ENCODE measurements at places on chromosomes 1 and 21.

GRCh38 chr21:32386195-32386870 lies 6.5 kb downstream of the URB1 start:
- DNase-seq, result no peak

DNA sequence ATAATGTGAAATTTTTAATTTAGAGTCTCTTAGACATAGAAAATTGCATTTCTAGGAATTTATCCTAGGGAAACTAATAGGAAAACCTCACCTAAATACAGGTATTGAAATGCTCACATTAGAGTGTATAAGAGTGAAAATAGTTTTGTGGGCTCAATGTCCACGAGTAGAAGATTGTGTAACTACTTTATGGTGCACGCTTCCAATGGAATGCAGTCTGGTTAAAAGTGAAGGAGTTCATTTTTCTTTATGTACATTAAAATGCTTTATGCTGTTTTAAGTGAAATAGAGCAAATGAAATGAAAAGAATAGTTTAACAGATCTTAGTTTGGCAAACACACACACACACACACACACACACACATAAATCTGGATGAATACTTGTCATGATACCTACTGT lies 278.2 kb downstream of the USP25 start:
- DNase-seq, result no peak

DNA sequence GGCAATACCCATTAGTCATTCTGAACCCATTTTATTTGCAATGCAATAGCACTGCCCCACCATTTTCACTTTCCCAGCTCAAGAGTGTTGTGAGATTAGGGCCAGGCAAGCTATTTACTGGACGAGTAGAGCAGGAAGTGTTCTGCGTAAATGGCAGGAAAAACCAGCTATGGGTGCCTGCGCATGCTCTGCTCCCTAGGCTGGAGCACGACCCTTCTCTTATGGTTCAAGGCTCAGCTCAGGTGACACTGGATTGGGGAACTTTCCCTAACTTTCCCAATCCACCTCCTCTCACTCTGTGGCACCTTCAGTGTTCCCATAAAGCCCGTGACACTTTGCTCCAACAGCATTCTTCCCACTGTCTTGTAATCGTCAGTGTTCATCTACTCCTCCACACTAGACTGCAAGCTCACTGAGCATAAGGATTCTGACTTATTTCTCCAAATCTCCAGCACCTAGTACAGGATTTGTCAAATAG lies 3.6 kb upstream of the MAN1A2 start:
- DNase-seq, result no peak

GRCh38 chr1:193656841-193657240 lies 470.4 kb upstream of the B3GALT2 start:
- no peak for DNase-seq

- no peak for DNase-seq
Observed at GRCh38 chr1:160103658-160104408, 5.4 kb upstream of the IGSF8 start.

DNA sequence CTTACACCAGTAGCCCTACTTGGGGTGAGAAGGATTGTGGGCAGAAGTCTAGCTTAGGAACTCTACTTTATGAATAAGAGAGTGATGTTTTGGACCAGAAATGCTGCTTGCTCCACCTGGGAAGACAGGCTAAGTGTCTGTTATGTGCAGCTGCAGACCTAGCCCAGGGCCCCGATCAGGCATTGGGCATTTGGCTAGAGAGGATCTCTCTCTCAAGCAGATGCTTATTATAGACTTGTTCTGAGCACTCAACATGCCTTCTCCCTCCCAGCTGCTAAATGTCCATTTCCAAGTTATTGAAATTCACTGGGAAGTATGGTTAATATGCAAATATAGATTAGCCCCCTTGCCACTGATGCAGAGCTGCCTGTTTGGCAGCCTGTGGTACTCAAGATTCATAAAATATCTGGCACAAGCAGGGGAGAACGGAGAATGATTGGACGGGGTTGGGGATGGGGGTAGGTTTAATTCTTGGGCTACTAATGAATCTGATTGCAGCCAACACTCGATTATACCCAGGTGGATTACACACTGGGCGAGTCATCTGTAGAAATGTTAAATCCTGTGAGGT lies 115.9 kb downstream of the KCND3 start:
- DNase-seq, result no peak

- DNase-seq, result no peak
Observed at GRCh38 chr1:193270996-193271395, 84.6 kb upstream of the B3GALT2 start.

DNA sequence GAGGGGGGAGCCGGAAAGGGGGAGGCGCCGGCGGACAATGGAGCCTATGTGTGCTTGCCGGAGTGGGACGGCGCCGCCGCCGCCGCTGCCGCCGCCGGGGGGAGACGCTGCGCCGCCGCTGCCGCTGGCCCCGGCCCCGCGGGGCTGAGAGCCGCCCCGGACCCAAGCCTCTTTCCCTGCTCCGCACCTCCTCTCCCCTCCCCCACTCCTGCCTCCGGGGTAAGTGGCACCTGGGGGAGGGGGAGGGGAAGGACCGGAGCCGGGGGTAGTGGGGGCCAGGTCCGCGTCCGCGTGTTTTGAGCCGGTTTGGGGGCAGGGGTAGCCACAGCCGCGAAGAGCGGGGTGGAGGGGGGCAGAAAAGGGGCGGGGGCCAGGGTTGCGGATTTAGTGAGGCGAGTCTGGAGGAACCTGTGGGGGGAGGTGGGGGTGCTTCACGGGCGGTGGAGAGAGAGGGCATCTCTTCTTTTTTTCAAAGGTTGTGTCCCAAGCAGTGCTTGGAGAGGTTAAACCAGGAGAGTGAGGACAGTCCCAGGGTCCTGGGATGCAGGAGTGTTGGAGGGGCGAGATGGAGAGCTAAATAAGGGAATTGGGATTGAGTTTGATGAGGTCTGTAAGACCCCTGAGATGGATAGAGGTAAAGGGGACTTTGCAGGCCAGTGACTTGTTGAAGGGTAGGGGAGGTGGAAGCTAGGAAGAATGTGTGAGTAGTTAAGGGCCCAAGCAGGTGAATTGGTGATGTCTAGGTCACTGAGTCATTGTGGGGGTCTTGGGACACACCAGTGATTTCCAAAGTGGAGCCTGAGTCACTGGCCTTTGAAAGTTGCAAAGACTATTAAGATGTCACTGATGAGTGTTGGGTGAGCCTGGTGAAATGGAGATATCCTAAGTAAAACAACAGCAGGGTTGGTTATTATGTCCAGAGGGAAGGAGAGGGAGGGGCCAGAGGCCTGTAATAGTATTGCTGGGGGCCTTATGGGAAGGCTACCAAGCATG lies 59.1 kb downstream of the BCL9 start:
- peak; percentile 60 for DNase-seq

DNA sequence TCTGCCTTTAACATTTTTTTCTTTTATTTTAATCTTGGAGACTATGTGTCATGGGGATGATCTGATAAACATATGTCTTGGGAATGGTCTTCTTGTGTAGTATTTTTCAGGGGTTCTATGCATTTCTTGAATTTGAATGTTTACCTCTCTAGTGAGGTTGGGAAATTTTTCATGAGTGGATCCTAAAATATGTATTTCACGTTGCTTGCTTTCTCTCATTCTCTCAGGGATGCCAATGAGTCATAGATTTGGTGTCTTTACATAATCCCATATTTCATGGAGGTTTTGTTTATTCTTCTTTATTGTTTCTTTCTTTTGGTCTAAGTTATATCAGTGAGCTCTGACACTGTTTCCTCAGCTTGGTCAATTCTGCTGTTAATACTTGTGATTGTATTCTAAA lies 1237.2 kb downstream of the PLA2G4A start:
- no peak for DNase-seq

GRCh38 chr1:107975851-107976250 lies 10.9 kb upstream of the VAV3 start:
- DNase-seq, result no peak

DNA sequence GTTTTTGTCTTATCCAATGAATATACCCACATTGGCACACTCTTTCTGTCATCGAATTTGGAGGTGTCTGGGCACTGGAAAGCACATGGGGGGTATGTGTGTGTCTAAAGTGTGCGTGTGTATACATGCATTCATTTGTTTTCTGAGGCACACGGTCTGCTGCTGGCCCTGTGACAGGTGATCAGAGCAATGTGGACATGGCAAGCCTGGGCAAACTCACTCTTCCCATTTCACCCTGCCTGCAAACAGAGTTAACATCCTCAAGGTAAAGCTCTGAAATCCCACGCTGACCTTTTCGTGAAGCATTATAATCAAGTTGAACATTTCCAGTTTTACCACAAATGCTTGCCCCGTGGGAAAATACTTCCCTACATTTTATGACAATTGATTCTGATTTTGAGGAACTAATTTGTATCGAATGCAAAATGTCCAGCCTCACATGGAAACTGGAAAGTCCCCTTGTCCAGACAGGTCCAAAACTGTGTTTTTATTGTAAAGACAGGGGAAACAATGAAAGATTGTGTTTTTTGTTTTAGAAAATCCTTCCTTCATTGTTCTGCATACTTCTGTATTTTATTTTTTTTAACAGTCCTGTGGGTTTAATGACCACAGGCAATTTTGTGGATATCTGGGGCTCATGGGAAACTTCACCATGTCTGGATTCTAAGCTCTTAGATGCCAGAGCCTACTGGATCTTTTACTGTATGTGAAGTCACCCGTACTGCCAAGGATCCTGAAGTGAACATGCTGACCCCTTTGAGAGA lies 160.9 kb downstream of the PBX1 start:
- DNase-seq, result peak; percentile 41

- DNase-seq, result peak; percentile 56
Observed at GRCh38 chr1:26833432-26834405, 7.2 kb downstream of the ZDHHC18 start.

DNA sequence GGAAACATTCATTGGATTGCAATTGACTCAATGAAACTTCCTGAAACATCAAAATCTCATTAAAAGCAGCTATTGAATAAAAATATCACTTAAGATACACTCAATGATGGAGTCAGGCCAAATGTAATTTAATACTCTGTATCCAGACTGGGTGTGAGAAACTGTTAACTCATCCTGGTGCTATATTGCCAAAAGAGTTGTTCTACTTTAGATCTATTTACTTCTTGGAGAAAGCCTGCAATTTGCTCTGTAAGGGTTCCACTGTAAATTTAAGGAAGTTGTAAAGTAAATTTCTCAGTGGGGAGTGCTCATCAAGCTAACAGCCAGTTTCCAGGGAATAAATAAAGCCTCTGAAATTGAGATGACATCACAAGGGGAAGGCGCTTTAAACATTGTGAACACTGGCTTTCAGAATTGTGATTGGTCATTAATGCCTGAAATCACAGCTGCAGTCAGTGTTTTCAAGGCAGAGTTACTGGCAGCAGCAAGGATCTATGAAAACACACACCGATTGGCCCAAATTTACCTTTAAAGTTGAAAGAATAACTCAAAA lies 91.4 kb downstream of the OLFM3 start:
- DNase-seq, result no peak

DNA sequence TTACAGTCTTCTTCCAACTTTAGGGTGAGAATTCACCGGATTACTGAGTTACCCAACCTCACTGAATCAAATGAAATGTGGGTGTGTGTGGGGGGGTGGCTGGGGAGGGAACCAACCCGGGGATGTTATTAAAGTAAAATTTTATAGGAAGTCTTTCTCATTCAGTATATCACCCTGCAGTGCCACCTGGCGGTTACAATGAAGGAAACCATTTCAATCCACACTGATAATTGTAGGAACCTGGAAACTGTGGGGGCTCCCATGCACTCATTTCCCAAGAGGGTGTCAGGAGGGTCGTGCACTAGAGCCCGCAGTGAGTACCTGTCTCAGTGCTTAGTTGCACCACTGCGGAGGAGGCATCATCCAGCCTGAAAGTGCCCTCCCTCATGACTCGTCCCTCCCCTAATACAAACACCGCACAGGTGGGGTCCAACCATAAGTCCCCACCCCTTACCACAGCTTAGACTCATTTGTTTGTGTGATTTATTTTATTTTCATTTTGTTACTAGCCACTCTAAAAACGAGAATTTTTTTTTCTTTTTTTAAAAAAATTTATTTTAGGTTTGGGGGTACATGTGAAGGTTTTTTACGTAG lies 29.1 kb upstream of the IGSF5 start:
- DNase-seq, result peak; percentile 54

DNA sequence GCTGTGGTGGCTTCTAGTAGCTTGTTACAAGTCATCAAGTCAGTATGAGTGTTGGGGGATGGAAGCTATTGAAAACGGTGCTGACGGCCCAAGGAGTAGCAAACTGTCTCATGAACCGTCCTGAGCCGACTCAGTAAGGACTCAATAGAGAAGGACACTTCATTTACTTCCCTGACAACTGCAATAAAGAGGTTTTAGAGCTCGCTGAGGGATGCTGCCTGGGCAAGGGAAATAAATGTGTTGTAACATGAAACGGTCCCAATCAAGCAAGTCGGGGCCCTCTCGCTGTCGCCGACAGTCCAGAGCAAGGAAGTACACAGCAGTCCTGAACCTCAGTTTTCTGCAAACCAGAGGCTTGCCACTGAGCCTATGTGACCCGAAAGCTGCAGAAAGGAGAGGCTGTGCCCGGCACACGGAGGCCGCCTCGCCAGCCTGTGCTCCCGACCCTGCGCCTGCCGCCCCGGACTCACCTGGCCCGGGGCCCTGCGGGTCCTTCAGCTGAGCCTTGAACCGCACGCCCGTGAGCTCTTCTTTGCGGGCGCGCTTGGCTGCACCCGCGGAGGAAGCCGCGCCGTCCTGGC lies 423 bp downstream of the URB1 start:
- DNase-seq, result no peak

DNA sequence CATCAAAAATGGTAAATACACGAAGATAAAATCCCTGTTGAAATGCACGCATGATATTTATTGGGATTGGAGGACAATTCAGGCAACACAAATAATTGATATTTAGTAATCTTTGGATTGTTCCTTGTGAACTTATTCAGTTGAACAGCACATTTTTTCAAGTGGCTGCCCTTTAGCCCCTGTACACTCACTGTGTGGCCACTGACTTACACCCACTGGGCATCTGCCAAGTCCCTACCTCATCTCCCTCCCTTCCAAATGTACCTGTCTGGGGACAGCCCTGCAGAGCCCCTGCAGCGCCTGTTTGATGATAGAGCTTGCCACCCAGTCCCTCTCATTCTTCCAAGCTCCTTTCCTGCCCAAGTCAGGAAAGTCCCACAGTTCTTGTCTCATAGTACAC lies 154.3 kb downstream of the GLUL start:
- DNase-seq, result no peak

GRCh38 chr21:34526618-34527290 lies 14.7 kb upstream of the KCNE1 start:
- DNase-seq, result peak; percentile 95

- DNase-seq, result peak; percentile 25
Observed at GRCh38 chr1:51265618-51266017, 29.5 kb downstream of the RNF11 start.

GRCh38 chr1:64437453-64437852 lies 32.5 kb upstream of the CACHD1 start:
- DNase-seq, result no peak

- no peak for DNase-seq
Observed at GRCh38 chr1:1303736-1304135, 4.0 kb downstream of the ACAP3 start.

- no peak for DNase-seq
Observed at GRCh38 chr1:61353797-61354406, 271.5 kb downstream of the NFIA start.

Data from suppressor macrophage treated with lipopolysaccharide for 1 hour (primary cell).